C1 segment of cervical spinal cord (tissue), 14 donors: ENCODE measurements at places on chromosomes 7 and 10.
A peak's percentile ranks its signal among the peaks of the same experiment; 100 is the strongest.

DNA sequence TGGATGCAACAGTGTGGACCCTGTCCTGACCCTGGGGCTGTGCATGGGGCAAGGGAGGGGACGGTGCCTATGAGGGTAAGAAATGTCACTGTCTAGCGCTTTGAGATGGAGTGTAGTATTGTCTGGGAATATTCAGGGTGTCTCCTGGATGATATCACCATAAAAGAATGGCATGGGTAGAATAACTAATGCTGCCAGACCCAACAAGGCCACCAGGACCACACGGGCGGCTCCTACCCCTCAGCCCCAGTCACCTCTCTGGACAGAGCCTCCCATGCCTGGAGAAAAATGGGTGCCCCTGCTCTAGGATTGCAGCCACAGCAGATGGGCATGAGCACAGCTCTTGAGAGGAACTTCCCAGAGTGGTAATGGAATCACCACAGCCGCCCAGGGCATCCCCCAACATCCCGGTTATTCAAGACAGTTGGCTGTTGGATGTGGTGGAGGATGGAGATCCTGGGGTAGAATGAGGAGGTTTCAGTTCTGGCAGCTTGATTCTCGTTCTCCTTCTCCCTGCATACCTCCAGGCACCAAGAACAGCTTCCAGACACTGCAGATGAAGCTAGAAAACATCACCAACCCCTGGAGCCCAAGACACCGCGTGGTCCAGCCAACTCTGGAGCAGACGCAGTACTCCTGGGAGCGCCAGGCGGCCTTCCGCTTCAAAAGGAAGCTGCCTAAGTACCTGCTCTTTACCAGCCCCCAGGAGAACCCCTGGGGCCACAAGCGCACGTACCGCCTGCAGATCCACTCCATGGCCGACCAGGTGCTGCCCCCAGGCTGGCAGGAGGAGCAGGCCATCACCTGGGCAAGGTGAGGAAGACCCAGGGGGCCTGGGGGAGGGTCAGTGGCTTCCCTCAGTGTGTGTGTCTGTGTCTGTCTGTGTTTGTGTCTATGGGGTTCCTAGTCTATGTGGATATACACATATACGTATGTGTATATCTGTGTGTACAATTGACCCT lies 6.2 kb downstream of the AOC1 start:
- DNase-seq, result no peak

GRCh38 chr10:108244443-108245228 lies 1080.1 kb upstream of the SORCS1 start:
- no peak for DNase-seq

DNA sequence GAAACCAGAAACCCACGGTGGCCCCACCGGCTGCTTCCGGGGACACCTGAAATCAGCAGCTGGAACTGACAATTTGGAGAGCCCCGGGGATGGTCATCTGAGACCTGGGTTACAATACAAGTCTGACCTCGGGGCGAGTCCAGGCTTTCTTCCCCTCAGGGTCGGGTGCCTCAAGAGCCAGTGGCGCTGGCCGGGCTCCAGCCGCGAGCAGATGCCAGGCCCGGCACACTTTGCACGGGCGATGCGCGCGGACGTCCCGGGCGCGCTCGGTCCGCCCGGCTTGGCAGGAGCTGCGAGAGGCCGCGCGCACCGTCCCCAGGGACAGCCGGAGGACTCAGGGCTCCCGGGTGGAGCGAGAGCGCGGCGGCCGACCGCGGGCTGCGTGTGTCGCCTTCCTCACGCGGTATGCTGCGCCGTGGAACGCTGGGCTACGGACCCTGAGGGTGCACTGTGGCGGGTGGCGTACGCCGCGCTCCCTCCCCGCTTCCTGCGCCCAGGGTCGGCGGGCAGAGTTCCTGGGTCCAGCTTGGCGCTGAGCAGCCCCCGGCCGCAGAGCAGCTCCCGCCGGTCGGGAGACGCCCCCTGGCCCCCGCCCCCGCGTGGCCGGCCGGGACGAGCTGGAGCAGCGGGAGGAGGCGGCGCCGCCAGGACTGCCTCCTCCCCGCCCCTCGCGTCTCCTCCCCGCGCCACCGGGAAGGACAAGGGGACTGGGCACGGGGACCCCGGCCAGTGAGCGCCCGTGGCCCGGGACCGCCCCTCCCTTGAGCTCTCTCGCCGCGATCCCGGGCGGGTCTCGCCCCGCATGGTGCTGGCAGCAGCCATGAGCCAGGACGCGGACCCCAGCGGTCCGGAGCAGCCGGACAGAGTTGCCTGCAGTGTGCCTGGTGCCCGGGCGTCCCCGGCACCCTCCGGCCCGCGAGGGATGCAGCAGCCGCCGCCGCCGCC lies at the start of gene RBM20:
RBM20 (plus strand) TSS at position 684 of the 945 bp plus-strand sequence; CDS start at position 803, 119 bp downstream.
- no peak for DNase-seq

GRCh38 chr10:86193841-86194240 lies 172.8 kb downstream of the GRID1 start:
- DNase-seq, result no peak

DNA sequence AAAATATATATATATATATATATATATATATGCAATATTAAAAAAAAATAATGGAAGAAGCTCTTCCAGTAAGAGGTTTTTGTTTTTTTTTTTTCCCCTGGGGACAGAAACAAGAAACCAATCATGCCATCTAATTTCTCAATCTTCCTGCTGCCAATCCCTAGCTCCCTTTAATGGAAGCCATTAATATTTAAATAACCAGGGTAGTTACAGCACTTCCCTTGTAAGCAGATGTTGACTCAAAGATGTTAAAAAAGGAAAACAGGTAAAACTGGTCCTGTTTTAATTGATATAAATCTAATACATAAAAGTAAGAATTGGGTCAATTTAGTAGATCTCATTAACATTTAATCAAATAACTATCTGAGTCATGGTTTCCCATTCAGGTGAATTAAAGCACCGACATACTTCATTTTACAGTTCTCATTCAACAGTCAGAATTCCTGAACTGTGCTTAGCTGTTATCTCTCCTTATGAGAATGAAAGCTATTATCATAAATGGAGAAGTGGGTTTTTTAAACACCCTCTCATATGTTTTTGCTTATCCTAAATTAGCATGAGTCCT lies 22.6 kb downstream of the CPVL start:
- no peak for DNase-seq

GRCh38 chr7:74253835-74254128 lies 417 bp downstream of the RFC2 start:
- DNase-seq, result no peak

- no peak for DNase-seq
Measured at GRCh38 chr7:44058759-44059218, 6.6 kb downstream of the PGAM2 start.

DNA sequence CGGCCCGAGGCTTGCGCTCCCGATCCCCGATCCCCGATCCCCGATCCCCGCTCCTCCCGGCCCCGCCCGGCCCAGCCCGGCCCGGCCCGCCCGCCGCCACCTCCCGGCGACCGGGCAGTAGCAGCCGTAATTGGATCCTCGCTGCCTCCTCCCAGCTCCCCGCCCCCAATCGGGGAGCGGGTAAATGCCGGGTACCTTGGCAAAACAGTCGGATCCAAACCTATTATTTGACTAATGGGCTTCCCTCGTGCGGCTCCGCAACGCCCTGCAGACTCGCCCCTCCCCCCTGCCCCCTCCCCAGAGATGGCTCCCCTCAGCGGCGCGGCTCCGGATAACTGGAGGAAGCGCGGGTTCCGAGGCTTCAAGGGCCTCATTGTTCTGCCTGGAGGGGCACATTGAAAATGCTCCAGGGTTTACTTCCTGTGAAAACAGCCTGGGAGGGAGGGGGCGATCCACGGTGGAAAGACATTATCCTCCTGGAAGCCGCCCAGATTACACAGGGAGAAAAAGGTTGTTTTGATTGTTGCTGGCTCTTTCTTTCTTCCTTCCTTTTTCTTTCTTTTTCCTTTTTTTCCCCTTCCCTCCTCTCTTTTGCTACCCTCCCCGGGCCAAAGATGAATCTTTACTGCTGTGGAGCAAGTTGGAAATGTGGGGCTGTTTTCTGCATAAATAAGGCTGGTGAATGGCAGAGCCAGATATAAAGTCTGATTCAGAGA lies 94.7 kb upstream of the ZMIZ1 start:
- DNase-seq, result peak; percentile 92

DNA sequence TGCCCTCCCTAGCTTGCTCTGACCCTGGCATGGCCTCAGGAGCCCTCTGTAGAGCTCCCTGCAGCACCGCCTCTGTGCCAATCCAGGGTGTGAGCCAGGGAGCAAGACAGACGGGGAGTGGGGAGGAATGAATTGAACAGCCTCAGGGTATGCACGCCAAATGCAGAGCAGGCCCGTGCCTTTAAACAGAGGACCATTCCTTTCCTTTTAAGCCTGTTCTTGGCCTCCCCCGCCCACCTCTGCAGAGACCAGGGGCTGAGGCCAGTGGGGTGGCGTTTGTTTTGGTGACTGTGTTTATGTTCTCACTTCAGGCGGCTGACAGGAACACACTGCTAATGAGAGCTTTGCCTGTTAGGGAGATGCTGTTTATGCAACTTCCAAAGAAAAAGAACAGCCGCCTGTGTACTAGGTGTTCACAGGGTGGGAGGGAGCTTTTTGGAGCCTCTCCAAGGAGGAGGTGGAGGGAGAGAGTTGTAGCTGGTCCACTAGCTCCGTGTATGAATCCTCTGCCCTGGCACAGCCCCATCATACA lies 528.1 kb upstream of the DPP6 start:
- no peak for DNase-seq

DNA sequence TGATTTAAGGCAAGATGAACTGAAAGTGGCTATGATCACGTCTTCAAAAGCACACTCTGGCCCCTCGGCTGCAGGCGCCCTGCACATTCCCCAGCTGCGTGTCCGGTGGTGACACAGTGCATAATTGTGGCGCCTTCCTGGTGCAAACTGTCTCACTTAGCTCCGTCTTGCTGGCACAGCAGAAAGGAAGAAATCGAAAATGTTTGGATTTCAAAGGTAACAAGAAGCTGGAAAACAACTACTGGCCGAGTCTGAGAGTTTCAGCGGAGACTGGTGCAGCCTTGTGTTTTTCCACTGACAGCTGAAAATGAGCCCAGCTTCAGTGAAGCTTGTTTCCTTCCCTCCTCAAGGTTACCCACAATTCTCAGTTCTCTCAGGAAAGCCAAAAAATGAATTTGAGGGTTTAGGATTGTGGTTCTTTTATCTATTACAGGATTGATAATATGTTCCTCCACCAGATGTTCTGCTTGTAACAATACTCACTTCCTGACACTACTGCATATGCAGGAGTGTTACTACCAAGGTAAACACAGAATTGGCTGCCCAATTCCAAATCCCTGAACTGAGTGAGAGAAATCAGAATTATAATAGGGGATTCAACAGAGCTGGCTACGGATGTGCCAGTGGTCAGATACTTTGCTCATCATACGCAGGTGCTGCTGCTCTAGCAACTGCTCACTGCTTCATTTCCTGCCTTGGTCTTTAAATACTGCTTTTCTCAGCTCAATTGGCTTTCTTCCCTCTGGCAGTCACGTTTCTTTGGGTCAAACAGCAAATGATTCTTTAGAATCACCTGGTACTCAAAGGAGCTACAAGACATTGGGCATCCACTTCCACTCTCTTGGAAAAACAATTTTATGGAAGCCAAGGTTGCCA lies 63.7 kb downstream of the TRUB1 start:
- no peak for DNase-seq

DNA sequence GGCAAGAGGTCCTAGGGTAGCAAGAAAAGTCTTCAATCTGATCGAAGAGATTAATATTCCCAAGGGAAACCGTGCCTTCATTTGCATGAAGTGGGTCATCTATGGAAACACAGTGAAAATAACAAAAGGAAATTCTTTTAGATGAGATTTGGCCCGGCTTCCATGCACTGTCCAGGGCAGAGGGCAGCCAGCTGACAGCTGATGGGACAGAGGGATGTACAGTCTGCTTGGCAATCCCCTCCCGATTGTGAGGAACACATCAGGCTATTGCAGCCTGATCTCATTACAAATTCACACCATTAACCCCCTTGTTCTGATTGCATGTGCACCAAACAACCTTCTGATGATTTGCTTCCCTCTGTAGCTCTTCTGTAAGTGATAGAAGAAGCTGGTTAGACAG lies 105.3 kb downstream of the FRMD4A start:
- DNase-seq, result peak; percentile 5

GRCh38 chr7:128837521-128837921 lies 7.3 kb downstream of the FLNC start:
- no peak for DNase-seq

DNA sequence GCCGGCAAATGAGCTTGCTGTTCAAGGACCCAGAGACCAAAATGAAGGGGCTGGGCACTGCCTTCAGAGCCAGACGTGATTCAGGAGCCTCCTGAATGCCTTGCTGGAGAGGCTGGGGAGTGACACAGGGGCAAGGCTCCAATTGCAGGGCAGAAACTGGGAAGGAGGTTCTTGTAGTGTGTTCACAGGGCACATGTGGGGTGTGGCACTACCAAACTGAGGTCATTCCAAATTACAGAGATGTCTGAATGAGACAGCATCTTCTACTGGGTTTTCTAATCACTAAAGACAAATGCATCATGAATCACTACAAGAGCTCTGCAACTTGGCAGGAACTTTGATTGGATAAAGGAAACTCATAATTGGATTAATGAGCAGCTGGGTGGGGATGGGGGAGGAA lies 17.8 kb downstream of the CRTAC1 start:
- no peak for DNase-seq

DNA sequence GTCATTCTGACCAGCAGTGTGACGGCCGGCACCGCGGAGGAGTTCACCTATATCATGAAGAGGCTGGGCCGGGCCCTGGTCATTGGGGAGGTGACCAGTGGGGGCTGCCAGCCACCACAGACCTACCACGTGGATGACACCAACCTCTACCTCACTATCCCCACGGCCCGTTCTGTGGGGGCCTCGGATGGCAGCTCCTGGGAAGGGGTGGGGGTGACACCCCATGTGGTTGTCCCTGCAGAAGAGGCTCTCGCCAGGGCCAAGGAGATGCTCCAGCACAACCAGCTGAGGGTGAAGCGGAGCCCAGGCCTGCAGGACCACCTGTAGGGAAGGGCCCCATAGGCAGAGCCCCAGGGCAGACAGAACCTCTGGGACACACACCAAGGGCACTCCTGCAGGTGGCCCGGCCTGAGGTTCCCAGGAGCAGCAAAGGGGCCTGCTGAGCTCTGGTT lies 9.0 kb downstream of the RBP3 start:
- no peak for DNase-seq

- DNase-seq, result no peak
Measured at GRCh38 chr10:76830218-76830617, 807.4 kb downstream of the KCNMA1 start.

- no peak for DNase-seq
Measured at GRCh38 chr10:133027482-133027881, 60.2 kb upstream of the ADGRA1 start.

DNA sequence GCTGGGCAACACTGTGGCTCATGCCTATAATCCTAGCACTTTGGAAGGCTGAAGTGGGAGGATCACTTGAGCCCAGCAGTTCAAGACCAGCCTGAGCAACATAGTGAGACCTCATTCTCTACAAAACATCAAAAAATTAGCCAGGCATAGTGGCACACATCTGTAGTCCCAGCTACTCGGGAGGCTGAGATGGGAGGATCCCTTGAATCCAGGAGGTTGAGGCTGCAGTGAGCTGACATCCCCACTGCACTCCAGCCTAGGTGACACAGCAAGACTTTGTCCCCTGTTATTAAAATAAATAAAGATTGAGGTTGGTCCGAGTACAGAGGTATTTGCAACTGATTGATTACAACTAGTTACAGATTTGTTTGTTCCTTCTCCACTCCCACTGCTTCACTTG lies 44.1 kb downstream of the SKIDA1 start:
- no peak for DNase-seq
